ENCODE measurements at places on chromosomes 1 and 21.

- H3K27me3 ChIP-seq, result no peaks in the 10 kb centered on the region
- no peak for DNase-seq
- no peaks in the 10 kb centered on the region for H3K4me1 ChIP-seq
- no peak overlapping the region for H3K4me3 ChIP-seq
- no peak overlapping the region for H3K27ac ChIP-seq
Measured at GRCh38 chr1:99185196-99185595, 79.1 kb upstream of the PLPPR4 start.

DNA sequence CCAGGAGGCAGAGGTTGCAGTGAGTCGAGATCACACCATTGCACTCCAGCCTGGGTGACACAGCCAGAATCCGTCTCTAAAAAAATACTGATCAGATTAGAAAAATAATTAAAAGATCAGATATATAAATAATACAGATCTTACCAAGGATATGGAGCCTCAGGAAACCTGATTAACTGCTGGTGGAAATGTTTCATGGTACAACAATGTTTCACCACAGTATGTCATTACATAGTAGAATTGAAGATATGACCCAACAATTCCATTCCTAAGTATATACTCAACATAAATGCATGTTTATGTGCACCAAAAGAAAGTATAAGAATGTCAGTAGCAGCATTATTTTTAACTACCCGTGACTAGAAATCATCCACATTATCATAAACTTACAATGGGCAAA lies 41.7 kb downstream of the CD53 start:
- no peaks in the 10 kb centered on the region for H3K4me1 ChIP-seq
- H3K27ac ChIP-seq, result no peak overlapping the region
- no peak for DNase-seq
- H3K27me3 ChIP-seq, result no peaks in the 10 kb centered on the region
- no peak overlapping the region for H3K4me3 ChIP-seq
- H3K36me3 ChIP-seq, result no peaks in the 10 kb centered on the region

DNA sequence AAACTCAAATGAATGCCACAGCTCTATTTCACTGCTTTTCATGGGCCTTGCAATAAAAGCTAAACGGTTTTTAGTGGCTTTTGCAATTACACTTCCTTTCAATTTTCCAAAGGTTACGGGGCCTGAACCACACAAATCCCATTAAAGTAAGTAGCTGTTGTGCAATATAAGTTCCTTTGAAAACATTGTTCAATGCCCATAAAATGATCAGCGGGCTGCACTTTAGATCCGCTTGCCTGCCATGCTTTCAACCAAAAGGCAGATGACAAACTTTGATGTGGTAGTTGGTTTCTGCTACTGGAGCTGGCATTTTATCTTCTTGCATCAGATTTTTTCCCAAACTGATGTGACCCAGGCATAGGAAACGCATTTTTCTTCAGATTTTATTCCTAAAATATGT lies 50.2 kb downstream of the PRRX1 start:
- H3K27me3 ChIP-seq, result no peaks in the 10 kb centered on the region
- H3K36me3 ChIP-seq, result no peaks in the 10 kb centered on the region
- H3K4me3 ChIP-seq, result no peak overlapping the region
- H3K4me1 ChIP-seq, result no peaks in the 10 kb centered on the region

DNA sequence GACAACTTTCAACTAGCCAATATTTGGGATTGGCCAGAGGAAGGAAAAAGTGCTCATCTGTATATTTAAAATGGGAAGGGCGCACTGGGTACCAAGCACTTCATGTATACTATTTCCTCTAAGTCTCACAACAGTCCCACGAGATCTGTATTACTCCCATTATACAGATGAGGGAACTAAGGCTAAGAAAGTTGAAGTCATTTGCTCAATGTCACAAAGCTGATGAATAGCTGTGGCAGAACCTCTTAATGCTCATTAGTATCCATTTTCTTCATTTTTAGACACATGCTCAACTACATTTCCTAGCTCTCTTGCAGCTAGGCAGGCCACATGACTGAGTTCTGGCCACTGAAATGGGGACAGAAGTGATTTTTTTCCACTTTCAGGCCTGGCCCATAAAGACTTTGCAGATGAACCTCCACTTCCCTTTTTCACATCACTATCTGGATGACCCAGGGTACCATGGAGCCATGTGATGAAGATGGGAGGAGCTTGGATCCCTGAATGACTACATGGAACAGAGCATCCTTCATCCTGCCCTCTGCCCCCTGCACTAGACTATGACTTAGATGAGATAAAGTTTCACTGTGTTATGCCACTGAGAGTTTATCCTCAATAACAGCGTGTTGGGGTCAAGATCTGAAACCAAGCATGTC lies 31.8 kb downstream of the ATF3 start:
- no peak overlapping the region for H3K27ac ChIP-seq
- no peak for DNase-seq
- no peaks in the 10 kb centered on the region for H3K27me3 ChIP-seq
- peaks cover 16% of the 10 kb centered on the region for H3K4me1 ChIP-seq
- H3K36me3 ChIP-seq, result no peaks in the 10 kb centered on the region
